ENCODE measurements at places on chromosomes 5 and 9.
A peak's percentile ranks its signal among the peaks of the same experiment; 100 is the strongest.

- H3K27ac ChIP-seq, result peak within 1 kb of the TSS; percentile 86
- no peaks in the 10 kb centered on the region for H3K27me3 ChIP-seq
- DNase-seq, result no peak
- H3K4me3 ChIP-seq, result peak within 1 kb of the TSS; percentile 68
- no peaks in the 10 kb centered on the region for H3K36me3 ChIP-seq
Measured at GRCh38 chr5:64165500-64166200, at the start of gene RNF180. Gene RNF180 (plus strand): TSS chr5:64165843. CDS start chr5:64200808, 34,965 bp downstream.

DNA sequence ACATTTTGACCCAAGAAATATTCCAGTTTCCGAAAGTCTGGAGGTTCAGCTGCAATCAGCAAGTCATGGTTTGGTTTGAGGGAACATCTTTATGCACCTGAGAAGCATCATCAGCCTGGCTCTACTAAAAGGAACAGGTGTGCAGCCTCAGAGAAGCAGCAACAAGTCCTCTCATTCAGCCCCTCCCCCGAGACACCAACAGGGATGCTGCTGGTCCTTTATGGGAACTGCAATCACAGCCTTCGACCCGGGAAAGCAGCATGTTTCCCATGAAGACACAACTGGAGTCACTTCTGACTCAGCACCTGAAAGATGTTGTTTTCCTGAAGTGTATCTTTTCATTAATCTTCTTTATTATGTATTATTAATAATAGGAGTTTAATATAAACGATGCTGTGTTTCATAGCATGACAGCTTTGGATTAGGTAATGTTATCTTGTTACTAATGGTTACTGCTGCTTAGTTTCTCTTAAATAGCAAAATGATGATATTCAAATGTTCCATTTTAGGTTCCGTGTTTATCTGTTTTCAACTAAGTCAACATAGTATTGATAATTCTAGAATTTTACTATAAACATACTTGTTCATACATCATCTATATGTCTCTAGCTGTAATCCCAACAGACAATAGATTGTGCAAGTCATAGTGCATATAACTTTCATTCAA is 15.6 kb upstream of the NREP start:
- no peaks in the 10 kb centered on the region for H3K36me3 ChIP-seq
- DNase-seq, result no peak
- no peak overlapping the region for H3K4me3 ChIP-seq
- no peaks in the 10 kb centered on the region for H3K4me1 ChIP-seq
- H3K27me3 ChIP-seq, result no peaks in the 10 kb centered on the region
- H3K27ac ChIP-seq, result no peak overlapping the region

DNA sequence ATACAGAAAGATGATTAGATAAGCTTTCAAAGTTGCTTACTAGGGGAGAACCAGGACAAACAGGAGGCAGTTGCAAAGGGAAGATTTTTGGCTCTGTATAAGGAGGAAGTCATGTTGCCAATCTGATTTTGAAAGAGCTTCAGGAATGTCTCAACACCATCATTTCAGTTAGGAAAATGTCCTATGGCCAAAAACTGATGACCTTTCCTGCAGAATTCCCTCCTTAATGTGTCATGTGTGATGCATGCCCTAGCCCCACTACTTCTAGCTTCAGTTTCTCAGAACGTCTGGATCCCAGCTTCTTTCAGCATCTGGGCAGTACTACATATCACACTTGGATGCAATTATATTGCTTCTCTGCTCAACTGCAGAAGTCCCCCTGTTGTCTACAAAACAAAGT is 211.5 kb upstream of the NREP start:
- no peak overlapping the region for H3K4me3 ChIP-seq
- no peak for DNase-seq
- H3K27ac ChIP-seq, result no peak overlapping the region
- no peaks in the 10 kb centered on the region for H3K4me1 ChIP-seq

GRCh38 chr5:35160486-35161116 is 69.7 kb downstream of the PRLR start:
- H3K27me3 ChIP-seq, result no peaks in the 10 kb centered on the region
- no peak for DNase-seq
- no peak overlapping the region for H3K27ac ChIP-seq
- H3K4me1 ChIP-seq, result peaks cover 30% of the 10 kb centered on the region

- no peaks in the 10 kb centered on the region for H3K27me3 ChIP-seq
- no peak for DNase-seq
- H3K27ac ChIP-seq, result peak overlapping the region; percentile 76
- H3K4me3 ChIP-seq, result peak overlapping the region; percentile 87
Measured at GRCh38 chr5:38556088-38556598, 303 bp downstream of the LIFR start.

DNA sequence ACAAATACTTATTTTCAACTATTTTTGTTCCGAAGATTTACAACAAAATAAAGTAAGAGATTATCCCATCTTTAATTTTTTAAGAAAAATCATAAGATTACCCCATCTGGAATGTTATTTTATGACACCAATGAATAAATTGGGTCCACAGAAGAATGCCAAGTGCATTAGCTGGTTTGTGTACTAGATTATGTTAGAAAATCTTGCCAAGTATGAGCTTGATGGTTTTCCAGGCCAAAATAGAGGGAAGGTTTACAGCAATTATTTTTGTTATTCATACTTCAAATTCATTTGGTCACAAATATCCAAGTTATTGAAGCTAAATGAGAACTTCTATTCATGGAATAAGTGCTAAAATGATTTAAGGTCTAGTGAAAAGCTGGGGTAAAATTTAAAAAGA is 109.4 kb upstream of the DMRTA1 start:
- no peaks in the 10 kb centered on the region for H3K36me3 ChIP-seq
- H3K27ac ChIP-seq, result no peak overlapping the region
- no peak for DNase-seq
- no peaks in the 10 kb centered on the region for H3K27me3 ChIP-seq

All from esophagus squamous epithelium (tissue), 5 donors.